ENCODE measurements at places on chromosomes 12 and 14. TPM values are rescaled to one million over a fixed set of nuclear protein-coding genes. Genes with fewer than 3 reads are reported as not detected.
A peak's percentile ranks its signal among the peaks of the same experiment; 100 is the strongest.

Gene CISTR
- not detected for polyA plus RNA-seq

Gene PIANP
- 5.4 TPM for polyA plus RNA-seq

Gene AGAP2
- 2.9 TPM for polyA plus RNA-seq

Gene KRT78
- polyA plus RNA-seq: not detected

Gene PLEKHD1
- 0.03 TPM for polyA plus RNA-seq

Gene CD69
- polyA plus RNA-seq: 12.3 TPM

Gene NOXRED1
- polyA plus RNA-seq: 0.84 TPM

Gene TBX3
- 71.7 TPM for polyA plus RNA-seq

Gene PLA2G1B
- polyA plus RNA-seq: 0.79 TPM

Gene VRTN
- polyA plus RNA-seq: 0.69 TPM

Gene SLCO1B1
- polyA plus RNA-seq: not detected

- no peak for DNase-seq
- H3K27me3 ChIP-seq: no peaks in the 10 kb centered on the region
- no peaks in the 10 kb centered on the region for H3K4me1 ChIP-seq
- no peak overlapping the region for H3K27ac ChIP-seq
- no peak overlapping the region for H3K4me3 ChIP-seq
- H3K36me3 ChIP-seq: peaks cover 35% of the 10 kb centered on the region
Measured at GRCh38 chr12:19517583-19517982, 78.3 kb downstream of the AEBP2 start.

DNA sequence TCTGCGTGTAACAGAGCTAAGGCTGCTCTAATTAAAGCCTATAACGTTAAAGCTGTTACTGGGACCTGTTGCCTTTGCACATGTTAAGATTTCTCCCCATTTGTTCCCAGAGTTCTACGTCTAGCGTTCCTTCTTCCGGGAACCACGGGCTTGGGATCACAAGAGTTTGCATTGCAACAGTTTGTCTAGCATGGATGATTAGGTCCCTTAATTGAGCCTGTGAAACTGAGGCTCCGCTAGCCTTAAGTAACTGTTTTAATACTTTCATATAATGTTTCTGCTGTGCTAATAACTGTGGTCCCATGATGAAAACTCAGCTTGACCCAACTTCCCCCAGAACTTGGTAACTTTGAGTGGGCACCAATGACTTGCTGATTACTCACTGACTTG lies 16.7 kb upstream of the LYZ start:
- H3K36me3 ChIP-seq: no peaks in the 10 kb centered on the region
- peak overlapping the region; percentile 84 for H3K27ac ChIP-seq
- H3K4me3 ChIP-seq: peak overlapping the region; percentile 41
- no peaks in the 10 kb centered on the region for H3K27me3 ChIP-seq
- peak; percentile 76 for DNase-seq
- peaks cover 23% of the 10 kb centered on the region for H3K4me1 ChIP-seq

GRCh38 chr14:22919601-22919921 lies 612 bp upstream of the RBM23 start:
- H3K27ac ChIP-seq: peak overlapping the region; percentile 84
- H3K36me3 ChIP-seq: peaks cover 45% of the 10 kb centered on the region
- no peaks in the 10 kb centered on the region for H3K27me3 ChIP-seq
- H3K4me1 ChIP-seq: peaks cover 20% of the 10 kb centered on the region

DNA sequence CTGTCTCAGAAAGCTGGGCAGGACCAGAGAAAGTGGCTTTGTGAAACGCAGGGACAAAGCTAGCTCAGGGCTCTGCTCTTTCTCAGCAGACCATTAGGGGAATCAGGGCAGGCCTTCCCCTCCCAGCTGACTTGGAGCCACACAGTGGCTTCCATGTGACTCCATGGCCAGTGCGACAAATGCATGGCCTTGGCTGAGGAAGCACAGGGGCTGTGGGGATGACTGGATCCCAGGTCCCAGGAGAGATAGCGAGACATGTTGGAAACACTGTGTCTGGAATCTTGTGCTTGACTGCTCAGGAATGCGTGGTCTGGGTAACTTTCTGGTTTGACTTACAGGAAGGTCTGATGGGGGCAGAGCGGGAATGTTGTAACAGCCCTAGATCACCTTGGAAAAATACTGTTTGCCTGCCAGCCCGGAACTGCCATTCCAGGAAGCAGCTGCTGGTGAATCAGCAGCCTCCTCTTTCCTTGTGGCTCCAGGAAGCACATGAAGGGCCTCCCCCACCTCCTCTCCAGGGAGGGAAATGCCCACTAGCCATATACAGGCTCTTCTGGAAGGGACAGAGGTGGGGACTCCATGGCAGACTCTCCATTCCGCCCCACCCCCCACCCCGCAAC lies 133.5 kb upstream of the HIF1A start:
- H3K4me1 ChIP-seq: peaks cover 25% of the 10 kb centered on the region
- peak; percentile 74 for DNase-seq
- H3K27me3 ChIP-seq: no peaks in the 10 kb centered on the region
- no peak overlapping the region for H3K4me3 ChIP-seq
- H3K36me3 ChIP-seq: no peaks in the 10 kb centered on the region

DNA sequence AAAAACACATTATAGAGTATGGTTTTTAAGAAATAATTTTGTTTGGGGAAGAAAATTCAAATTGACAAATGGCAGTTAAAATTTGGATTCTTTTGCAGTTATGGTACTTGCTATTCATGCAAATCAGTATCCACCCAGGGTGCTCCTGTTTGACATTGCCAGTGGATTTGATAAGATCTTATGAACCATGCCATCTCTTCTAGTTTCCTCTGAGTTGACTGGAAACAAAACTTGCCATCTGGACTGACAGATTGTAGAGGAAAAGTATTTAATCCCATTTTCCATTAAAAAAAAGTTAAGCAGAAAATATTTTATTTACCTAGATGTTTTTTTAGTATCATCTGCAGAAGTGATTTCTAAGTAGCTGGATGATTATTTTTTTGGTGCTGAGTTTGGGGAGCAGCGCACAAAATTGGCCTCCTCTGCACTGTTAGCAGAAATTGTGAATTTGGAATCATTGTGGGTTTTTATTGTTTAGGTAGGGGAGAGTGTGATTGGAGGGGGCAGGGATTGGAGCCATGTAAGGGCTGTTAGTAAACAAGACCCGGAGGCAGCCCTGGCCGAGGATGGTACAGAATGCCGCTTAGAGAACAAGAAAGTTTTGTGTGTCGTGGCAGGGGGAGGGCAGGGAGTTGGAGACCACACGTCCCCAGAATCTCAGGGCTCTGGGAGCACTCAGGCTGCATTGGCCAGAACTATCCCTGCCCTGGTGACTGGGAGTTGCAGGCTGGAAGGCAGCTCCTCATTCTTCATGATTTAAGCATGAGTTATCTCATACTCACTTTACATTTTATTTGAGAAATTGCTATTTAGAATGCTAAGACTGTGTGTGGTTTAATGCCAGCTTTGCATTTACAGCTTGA lies 56.6 kb downstream of the WDR20 start:
- peaks cover 39% of the 10 kb centered on the region for H3K36me3 ChIP-seq
- H3K4me3 ChIP-seq: no peak overlapping the region
- H3K4me1 ChIP-seq: peaks cover 7% of the 10 kb centered on the region
- no peak for DNase-seq
- no peak overlapping the region for H3K27ac ChIP-seq

GRCh38 chr14:101196795-101197590 lies 293.5 kb upstream of the RTL1 start:
- no peak overlapping the region for H3K27ac ChIP-seq
- H3K36me3 ChIP-seq: no peaks in the 10 kb centered on the region
- H3K27me3 ChIP-seq: no peaks in the 10 kb centered on the region
- no peak for DNase-seq
- H3K4me1 ChIP-seq: no peaks in the 10 kb centered on the region
- H3K4me3 ChIP-seq: no peak overlapping the region

DNA sequence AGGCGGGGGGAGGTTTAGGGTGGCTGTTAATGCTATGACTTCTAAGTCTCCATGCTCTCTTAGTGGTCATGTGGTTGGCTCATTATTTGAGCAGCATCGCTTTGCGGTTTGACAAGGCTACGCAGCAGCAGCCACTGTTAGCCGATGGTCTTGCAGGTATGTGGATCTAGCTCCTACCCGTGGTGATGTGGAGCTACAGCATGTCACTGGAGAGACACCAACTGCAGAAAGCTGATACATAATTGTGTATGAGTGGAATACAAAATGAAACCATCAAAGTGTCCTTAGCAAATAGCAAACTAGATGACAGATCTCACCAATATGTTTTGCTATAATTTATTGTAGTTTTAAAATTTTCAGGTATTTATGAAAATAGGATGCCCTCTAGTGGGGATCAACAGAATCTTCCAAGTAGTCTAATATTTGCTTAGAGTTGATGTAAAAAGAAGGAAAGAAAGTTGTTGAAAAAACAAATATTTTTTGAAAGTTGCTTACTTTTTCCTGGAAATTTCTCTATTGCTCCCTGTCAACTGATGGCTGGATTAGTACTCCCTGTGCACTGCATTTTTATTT lies 94.9 kb downstream of the NAV3 start:
- DNase-seq: peak; percentile 63
- H3K36me3 ChIP-seq: no peaks in the 10 kb centered on the region
- H3K4me3 ChIP-seq: no peak overlapping the region
- H3K27ac ChIP-seq: no peak overlapping the region

- DNase-seq: no peak
- no peak overlapping the region for H3K4me3 ChIP-seq
- H3K4me1 ChIP-seq: no peaks in the 10 kb centered on the region
Measured at GRCh38 chr12:102629262-102629888, 149.0 kb upstream of the IGF1 start.

- H3K27me3 ChIP-seq: no peaks in the 10 kb centered on the region
- peaks cover 18% of the 10 kb centered on the region for H3K4me1 ChIP-seq
- no peaks in the 10 kb centered on the region for H3K36me3 ChIP-seq
- no peak overlapping the region for H3K4me3 ChIP-seq
- no peak overlapping the region for H3K27ac ChIP-seq
- DNase-seq: no peak
Measured at GRCh38 chr12:50507930-50508329, 3.1 kb downstream of the DIP2B start.

- no peak overlapping the region for H3K27ac ChIP-seq
- no peak for DNase-seq
- H3K27me3 ChIP-seq: no peaks in the 10 kb centered on the region
- H3K36me3 ChIP-seq: no peaks in the 10 kb centered on the region
- H3K4me1 ChIP-seq: peaks cover 8% of the 10 kb centered on the region
Measured at GRCh38 chr12:93784339-93785086, 107.3 kb downstream of the CRADD start.

- no peak overlapping the region for H3K4me3 ChIP-seq
- no peaks in the 10 kb centered on the region for H3K27me3 ChIP-seq
- H3K36me3 ChIP-seq: no peaks in the 10 kb centered on the region
Measured at GRCh38 chr14:43939836-43940235, 567.2 kb downstream of the FSCB start.

DNA sequence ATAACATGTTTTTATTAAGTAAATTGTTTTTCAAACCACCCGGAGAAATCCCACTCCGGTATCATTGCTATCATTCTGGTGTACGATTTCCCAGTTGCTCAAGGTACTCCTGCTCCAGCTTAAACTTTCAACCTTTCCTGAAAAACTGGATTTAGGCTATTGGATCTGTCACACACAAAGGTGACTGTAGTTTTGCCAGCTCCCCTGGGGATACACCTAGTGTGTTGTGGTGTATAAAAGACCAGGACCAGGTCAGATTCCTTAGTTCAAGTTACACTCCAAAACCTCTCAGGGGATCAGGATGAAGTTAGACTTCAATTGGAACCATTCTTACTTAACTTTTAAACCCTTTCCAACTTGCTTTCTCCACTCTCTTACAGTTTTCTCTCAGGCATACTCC lies 303.9 kb downstream of the NOVA1 start:
- no peak for DNase-seq
- no peaks in the 10 kb centered on the region for H3K27me3 ChIP-seq
- no peaks in the 10 kb centered on the region for H3K36me3 ChIP-seq
- no peak overlapping the region for H3K4me3 ChIP-seq

DNA sequence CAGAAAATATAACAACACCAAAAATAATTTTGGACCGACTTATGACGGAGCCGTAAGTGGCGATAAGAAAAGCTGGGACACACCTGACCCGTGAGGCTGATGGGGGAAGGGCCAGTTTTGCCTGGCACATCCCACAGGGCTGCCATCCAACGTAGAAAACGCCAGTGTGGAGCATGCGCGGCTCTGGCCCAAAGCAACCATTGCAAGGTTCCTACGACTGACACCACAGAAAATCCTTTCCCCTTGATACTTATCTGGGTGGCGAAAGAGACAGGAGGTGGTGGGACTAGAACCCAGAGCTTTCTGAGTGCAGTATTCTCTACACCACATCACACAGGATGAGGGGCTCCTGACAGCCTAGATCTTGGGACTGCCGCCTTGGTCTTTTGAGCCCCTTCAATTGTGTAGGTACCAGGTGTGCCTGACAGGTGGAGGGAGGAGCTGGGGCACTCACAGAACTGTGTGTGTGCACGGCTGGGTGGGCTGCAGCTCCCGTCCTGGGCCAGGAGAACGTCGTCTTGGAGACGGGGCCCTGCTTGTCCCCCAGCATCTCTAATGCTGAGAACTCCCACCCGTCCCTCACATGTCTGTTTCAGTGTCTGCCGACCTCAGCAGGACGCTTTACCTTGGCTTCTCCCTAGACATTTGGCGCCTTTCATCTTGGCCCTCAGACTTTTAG lies 17.4 kb upstream of the CACNA2D4 start:
- peaks cover 6% of the 10 kb centered on the region for H3K36me3 ChIP-seq
- no peak for DNase-seq
- no peak overlapping the region for H3K4me3 ChIP-seq
- no peak overlapping the region for H3K27ac ChIP-seq
- no peaks in the 10 kb centered on the region for H3K27me3 ChIP-seq

- H3K4me1 ChIP-seq: peaks cover 26% of the 10 kb centered on the region
- H3K27ac ChIP-seq: peak overlapping the region; percentile 82
- H3K27me3 ChIP-seq: no peaks in the 10 kb centered on the region
- peak; percentile 62 for DNase-seq
Measured at GRCh38 chr12:8033153-8034044, 883 bp downstream of the FOXJ2 start.

DNA sequence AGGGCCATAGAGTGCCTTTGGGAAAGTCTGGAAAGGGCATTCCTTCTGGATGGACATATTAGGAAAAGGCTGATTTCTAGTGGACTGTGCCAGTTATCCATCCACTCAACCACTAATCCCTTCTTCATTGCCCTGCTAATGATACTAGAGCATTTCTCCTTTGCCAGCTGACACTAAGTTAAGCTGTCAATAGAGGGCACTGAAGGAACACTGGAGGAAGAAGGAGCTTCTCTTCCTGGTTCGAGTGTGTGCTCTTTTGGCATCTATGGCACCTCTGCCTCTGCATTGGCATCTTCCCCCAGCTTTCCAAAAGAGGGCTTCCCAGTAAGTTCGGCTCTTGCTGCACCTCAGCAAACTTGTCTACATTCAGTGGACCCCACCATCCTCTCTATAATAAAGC lies 165.4 kb downstream of the DERA start:
- peak overlapping the region; percentile 39 for H3K27ac ChIP-seq
- peaks cover 11% of the 10 kb centered on the region for H3K4me1 ChIP-seq
- DNase-seq: peak; percentile 38
- no peak overlapping the region for H3K4me3 ChIP-seq
- H3K27me3 ChIP-seq: no peaks in the 10 kb centered on the region

- H3K4me1 ChIP-seq: peaks cover 9% of the 10 kb centered on the region
- no peaks in the 10 kb centered on the region for H3K27me3 ChIP-seq
Measured at GRCh38 chr12:70270108-70270507, 26.9 kb downstream of the CNOT2 start.

Measured in large intestine (tissue), 12 donors.